ENCODE measurements at places on chromosomes 11 and 22.

GRCh38 chr11:76185931-76186401 is 20.3 kb downstream of the WNT11 start:
- DNase-seq: no peak

GRCh38 chr11:894575-895201 is 15.9 kb downstream of the CHID1 start:
- DNase-seq: no peak

- DNase-seq: no peak
Measured at GRCh38 chr11:93099806-93100205, 98.0 kb downstream of the SLC36A4 start.

DNA sequence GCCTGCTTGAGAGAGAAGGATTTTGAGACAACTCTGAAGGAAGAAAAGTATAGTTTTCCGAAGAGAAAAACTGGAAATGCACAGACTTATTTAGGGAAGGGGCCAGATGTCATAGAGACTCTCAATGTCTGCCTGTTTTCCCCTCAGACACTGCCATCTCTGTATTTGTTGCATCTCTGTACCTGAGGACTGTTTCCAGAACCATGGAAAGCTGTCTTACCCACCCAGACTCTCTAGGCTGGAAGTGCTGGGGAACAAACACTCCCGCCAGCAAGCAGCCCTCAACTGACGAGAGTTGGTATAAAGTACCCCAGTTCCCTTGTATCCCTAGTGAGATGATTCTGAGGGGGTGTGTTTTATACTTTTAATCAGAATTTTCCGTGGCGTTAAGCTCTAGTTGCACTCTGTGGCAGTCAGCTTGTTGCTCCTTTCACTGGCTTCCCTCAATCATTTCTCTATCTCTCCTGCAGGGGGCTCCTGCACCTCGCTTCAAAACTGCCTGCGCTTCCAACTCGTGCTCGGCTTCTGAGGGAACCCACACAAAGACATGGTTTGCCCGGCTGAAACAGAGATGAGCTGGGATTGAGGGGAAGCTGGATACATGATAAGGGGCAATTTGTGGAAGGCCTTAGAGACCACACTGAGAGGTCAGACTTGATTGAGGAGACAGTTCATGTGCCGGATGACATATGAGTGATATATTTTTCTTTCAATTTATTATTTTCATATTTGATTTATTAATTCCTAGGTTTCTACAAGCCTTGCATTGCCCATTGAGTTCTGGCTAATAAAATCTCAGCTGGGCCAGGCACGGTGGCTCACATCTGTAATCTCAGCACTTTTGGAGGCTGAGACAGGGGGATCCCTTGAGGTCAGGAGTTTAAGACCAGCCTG is 36.9 kb upstream of the CLPB start:
- DNase-seq: peak; percentile 39

DNA sequence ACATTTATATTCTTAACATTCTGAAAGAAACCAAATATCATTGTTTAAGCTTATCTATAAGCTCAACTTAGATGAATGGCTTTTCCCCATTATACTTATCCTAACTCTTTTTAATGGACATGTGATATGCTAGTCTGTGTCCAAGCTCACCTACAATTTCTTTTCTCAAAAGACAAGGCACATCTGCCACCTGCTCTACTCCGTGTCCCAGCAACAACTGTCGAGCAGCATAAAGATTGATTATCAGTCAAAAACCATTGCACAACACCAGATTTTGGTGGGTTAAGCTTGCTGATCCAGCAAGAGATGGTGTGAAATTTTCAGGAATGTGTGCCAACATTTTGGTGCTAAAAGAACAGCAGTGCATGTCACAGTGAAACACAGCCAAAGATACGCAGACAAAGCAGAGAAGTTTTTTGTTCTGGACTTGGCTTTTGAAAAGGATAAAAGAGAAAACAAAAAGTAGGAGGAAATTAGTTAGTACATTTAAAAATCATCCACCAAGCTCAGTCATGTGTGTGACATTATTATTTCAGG is 65.8 kb downstream of the DCDC1 start:
- no peak for DNase-seq

DNA sequence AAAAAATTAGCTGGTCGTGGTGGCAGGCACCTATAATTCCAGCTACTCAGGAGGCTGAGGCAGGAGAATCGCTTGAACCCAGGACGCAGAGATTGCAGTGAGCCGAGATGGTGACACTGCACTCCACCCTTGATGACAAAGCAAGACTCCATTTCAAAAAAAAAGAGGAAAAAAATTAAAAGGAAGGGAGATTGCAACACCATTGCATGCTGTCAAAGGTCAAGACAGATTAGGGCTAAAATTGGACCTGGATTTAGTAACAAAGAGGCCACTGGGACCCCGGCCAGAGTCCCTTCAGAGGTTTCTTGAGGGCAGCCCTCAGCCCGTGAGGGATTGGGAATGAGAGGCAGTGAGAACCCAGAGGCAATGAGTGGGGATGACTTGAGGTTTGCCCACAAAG is 8.2 kb upstream of the MAFF start:
- DNase-seq: no peak

DNA sequence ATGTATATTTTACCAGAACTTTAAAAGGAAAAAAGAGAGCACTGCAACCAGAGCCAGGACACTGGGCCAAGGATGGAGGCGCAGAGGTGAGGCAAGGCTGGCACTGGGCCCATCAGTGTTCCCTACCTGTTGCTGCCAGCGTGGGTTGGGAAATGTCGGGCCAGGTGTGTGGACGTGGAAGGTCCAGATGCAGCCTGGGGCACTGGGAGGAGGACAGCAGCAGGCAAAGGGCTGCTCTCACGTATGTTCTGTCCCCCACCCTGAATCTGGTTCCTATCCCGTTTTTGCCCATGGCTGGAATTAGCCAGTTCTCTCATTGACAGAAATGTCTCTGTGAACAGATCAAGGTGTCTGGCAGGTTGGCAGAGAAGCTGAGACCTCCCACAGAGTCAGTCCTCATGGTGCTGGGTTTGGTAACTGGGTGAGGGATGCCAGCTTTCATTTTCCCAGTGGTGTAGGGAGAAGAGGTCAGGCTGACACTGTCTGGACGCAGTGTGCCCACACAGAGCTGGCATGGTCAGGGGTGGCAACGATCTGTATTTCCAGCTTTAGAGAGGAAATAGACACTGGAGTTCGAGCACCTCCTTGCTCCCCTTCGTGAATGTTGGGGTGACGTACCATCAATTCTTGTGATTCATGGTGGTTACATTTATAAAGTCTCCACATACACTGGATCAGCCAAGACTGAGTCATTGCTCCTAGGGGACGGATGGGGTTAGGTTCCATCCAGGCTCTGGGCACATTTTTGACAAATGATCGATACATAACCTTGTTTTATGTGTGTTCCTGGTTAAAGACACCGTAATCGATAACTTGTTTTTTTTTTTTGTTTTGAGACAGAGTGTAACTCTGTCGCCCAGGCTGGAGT is 4.3 kb upstream of the PNPLA3 start:
- DNase-seq: no peak

- DNase-seq: no peak
Measured at GRCh38 chr22:25775531-25775930, 33.5 kb downstream of the MYO18B start.

DNA sequence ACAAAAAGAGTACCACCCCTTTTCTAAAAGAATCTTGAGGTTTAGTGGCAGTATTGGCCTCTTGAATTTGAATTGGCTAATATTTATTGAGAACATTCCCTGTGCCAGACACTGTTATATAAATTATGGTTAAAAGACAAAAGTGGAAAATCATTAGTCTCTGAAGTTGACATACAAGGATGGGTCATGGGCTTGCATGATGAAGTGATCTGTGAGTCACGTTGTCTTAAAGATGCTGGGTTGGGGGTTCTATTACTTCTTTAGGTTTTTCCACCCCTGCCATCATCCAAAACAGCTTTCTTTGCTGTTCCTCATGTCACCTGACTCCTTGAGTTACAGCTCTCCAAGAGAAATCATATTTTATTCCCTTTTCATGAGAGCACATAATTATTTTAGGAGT is 85.0 kb downstream of the CD44 start:
- no peak for DNase-seq

- no peak for DNase-seq
Measured at GRCh38 chr11:77346906-77347603, 45.6 kb upstream of the GDPD4 start.

Data from T follicular helper cell (primary cell).